Cerebellar nuclear complex (tissue), 1 donor: ENCODE measurements at places on chromosomes 4 and X.

- no peak for DNase-seq
These were observed 448.3 kb upstream of the SLIT2 start for GRCh38 chr4:19803406-19803805.

GRCh38 chr4:99847362-99847976, 30.8 kb downstream of the DAPP1 start:
- DNase-seq: no peak

DNA sequence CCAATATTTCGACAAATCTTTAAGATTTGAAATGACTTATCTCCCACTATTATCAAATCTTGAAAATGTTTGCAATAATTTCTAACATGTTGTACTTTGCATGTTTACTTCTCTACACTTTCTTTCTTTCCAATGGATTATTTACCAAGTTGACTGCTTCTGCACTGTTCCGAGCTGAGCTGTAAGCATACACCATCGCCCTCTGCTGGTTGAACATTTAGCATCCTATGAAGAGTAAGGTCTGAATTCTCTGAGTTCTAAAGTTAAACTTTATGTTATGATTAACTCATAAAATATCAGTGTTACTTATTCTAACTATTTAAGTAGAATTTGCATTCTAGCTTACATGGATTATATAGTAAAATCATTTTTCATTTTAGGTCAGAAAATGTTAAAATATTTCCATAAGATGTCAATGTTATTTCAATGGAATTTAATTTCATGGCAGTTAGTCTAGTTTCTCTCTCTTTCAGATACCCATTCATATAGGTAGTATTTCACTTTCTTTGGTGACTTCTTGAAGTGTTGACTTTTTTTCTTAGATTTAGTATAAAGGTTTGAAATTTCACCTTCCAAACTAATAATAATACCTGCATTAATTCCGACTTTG, 137.4 kb downstream of the DKK2 start:
- no peak for DNase-seq

GRCh38 chr4:168019019-168019651, 73.2 kb upstream of the ANXA10 start:
- DNase-seq: no peak

- DNase-seq: no peak
These were observed 3.4 kb upstream of the ZCCHC18 start for GRCh38 chrX:104108955-104109354.

DNA sequence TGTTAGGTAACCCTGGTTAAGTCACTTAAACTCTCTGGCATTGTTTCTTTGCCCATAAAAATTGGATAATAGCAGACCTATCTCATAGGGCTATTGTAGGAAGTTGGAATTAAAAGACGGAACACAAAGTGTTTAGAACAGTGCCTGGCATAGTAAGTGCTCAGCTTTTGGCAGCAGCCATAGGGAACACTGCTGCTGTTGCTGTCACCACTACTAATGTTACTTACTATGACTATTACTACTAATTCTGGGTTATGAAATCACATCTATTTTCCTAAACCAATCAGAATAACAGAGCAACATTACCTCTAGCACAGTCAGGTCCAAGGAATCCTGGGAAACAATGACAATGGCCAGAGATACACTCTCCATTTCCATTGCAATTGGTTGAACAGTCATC, 300.0 kb downstream of the SH2D1A start:
- no peak for DNase-seq

GRCh38 chr4:84389406-84389805, 109.7 kb downstream of the NKX6-1 start:
- no peak for DNase-seq

DNA sequence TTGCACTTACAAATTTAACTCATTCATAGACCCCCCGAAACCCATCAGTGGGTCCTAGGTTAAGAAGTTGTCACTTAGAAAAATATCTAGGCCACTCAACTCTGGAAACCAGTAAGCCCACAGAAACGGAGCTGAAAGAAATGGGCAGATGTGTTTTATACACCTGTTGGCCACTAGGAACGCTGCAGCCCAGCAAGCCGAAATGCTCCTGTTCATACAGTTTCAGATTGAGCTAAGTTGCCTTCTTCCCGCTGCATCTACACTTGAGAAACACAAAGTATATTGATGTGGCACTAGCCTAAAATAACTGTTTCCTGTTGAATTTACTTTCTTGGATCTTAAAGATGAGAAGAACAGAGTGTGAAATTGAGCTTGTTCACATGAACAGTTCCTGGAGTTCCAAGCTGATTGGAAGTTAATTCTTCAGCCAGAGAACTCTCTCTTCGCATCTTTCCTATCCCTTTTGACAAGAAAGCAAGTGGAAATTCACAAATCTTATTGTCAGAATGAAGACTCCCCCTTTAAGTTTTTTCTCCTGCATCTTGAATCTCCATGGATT, 174.1 kb downstream of the RBMX2 start:
- no peak for DNase-seq

DNA sequence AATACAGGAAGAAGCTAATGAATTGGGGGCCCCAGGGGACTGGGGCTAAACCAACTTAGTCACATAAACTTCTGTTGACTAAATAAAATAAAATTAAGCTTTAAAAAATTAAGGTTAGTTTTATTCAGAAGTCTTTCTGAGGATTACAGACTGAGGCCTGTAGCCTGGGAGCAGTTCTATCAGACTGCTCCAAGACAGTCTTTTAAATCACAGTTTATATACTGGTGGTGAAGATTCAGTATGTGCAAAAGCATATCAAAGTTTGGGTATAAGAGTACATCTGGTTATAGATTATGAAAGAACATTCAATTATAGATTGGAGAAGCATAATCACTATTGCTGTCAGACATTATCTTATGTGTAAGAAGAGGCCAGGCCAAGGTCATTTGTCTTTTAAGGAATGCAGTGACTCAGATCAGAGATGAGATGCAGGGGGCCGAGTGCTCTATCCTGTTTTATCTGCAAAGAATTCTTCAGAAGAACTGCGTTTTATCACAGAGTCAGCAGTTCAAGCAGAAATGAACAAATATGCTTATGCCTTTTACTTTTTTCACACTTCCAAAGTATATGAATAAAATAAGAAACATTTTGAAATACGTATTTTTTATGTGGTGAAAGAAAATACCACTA, 109.4 kb downstream of the PDHA2 start:
- DNase-seq: no peak

GRCh38 chr4:16893141-16893651, 5.2 kb downstream of the LDB2 start:
- no peak for DNase-seq

DNA sequence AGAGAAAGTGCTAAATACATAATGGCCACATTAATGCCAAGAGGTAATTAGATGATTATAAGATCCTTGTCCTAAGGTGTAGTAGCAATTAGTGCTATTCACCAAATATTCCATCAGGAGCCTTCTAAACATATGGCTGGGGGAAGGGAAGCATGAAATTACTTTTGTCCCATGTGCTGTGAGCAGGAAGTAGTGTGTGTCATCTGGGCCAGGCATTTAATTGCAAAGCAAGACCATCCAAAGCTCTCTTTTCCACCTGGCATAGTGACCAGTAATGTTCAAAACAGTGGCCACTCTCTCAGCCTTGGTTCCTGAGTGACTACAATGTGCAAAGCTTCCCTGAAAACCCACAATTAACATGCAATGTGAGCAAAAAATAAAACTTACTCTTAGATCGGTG, 144.2 kb upstream of the FAM241A start:
- no peak for DNase-seq

- no peak for DNase-seq
These were observed 14.1 kb upstream of the PPARGC1A start for GRCh38 chr4:23903859-23904438.

- no peak for DNase-seq
These were observed 349.9 kb upstream of the KLF3 start for GRCh38 chr4:38313999-38314561.

DNA sequence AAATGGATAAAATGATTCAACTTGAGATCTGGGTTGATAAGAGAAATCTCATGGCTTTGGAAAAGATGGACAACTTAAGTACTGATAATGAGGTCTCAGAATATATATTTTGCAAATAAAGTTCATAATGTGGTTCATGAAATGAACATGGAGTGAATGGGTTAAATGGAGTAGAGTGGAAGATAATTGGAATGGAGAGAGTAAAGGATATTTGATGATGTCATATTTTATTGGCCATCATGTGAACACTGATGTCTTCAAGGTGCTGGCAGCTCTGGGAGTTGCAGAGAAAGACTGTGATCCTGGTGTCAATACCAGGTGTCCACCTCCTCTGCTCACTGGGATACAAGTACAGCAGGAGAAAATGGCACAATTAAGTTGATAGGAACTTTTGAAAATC, 133.9 kb upstream of the ZXDA start:
- DNase-seq: no peak

GRCh38 chr4:58136604-58137003, 1026.4 kb upstream of the IGFBP7 start:
- DNase-seq: no peak

- no peak for DNase-seq
These were observed 61.2 kb downstream of the METTL14 start for GRCh38 chr4:118746251-118746919.

DNA sequence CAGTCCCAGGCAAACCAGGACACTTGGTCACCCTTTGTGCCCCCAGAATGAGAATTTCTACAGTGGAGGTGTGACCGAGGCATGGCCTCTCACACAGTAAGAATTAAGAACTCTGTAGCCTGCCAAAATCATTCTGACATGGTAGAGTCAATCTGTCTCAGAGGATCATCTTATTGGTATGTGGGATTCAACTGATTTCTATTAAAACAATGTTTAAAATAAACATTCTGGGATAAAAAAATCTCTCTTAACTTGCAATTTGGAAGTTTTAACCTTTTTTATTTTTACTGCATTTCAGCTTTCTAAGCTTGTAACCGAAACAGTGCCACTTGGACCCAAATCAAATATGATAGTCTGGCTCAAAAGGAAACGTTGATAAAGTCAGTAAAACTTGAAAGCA, 165.4 kb upstream of the LDB2 start:
- no peak for DNase-seq

DNA sequence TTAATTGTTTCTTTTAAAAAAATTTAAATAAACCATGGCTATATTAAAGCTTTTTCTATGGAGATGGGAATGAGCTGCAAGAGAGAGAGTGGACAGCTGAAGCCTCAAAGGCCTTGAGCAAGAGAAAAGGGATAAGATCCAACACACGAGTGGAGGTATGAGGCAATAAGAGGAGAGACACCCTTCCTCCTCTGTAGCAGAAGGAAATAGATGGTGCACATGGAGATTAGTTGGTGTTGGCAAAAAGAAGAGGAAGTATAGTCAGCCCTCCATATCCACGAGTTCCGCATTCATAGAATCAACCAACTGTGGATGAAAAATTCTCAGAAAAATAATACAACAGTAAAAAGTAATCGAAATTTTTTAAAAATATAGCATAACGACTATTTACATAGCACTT, 3.2 kb downstream of the CXorf38 start:
- DNase-seq: no peak

DNA sequence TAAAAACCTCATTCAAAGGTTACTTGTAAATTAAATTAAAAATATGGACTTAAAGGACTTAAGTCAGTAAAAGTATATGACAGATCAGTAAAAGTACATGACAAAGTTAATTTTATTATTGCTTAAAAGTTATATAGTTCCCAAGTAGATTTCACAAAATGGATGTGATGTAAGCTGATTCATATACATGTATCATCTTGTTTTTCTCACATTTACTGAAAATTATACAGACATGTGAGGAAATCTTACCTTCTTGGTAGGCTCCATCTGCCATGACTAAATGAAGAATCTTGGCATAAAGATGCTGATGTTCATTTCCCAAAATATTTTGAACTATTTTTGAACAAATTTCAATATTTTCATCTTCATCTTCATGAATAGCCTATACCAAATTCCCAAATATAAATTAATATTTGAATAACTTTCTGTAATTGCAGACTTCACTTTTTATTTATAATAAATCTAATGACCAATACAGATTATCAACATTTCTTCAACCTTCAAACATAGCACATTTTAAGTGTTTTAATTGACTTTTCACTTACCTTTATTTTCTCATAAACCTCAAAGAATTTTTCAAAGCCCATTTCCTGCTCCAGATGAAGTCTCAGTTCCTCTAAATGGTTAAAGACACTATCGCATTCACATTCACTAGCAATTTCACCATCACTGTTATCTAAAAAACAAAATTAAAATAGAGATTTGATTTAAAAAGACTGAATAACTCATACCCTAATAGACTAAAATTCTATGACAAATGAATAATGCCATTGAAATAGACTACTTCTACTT, 129.4 kb upstream of the SH3RF1 start:
- DNase-seq: no peak

DNA sequence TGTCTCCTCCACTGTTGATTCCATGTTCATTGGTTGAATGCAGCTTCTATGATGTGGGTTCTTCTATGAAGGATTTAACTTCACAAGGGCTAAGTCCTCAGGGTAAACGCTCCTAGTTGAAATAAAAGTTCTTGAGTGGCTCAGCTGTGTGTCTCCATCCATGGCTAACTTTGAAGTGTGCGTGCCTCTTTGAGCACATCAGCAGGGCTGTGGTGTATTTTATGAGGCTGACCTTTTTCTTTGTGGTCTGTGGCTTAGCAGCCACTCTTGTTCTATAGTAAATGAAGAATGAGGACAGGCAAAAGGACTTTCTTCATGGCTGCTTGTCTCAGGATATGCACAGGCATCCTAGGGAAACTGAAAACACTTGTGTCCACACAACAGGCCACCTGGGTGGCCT, 88.5 kb downstream of the KIT start:
- no peak for DNase-seq

GRCh38 chr4:183499801-183500200, 5.1 kb upstream of the ING2 start:
- no peak for DNase-seq

DNA sequence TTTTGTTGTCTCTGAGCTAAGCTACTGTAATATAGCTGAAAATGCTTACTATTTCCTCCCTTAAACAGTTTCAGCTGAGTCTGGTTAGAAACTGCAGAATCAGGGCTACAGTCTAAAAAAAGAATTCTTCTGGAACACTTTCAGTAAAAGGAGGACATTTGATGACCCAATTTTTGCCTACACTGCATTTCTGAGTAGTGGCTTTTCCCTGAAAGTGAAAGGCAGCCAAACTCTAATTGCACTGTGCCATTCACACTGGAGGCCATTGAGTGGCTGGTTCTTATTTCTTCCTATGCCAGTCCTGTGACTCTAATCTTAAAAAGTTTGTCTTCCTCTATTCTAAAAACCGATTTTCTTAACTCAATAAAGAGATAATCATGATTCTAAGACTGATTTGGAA, 526.0 kb downstream of the CFAP47 start:
- no peak for DNase-seq

DNA sequence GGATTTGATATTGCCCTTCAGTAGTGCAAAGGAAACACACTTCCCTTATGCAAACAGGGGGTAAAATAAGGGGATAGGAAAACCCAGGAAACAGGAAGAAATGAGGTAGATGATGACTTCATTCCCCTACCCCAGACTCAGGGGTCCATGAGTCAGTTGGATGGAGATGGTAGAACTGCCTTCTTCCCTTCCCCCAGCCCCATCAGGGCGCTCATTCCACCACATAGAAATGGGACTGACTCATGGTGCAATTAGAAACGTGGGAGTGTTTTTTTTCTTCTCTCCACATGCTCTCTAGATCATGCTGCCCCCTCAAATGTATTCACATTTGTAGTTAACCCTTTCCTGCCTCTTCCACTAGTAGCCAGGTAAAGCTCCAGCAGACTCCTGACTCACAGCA, 23.1 kb upstream of the ARMCX2 start:
- no peak for DNase-seq
